CD4-positive, alpha-beta T cell treated with Interleukin-15 for 4 hours (primary cell): ENCODE measurements at places on chromosomes 16 and 17.
A peak's percentile ranks its signal among the peaks of the same experiment; 100 is the strongest.

DNA sequence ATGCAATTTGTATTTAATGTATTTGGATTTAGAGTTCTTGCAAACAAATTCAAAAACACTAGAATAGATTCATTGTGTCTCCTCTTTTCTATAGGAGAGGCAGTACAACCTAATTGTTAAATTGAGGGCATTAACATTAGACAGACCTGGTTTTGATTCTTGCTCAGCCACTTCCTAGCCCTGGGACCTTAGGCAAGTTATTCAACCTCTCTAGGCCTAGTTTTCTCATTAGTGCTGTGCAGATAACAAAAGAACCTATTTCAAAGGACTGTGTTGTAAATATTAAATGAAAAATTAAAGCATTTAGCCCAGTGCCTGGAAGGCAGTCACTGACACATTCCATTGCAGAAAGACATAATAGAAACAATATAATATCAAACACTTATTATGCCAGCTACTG lies 22.0 kb upstream of the TAOK1 start:
- no peak for DNase-seq

DNA sequence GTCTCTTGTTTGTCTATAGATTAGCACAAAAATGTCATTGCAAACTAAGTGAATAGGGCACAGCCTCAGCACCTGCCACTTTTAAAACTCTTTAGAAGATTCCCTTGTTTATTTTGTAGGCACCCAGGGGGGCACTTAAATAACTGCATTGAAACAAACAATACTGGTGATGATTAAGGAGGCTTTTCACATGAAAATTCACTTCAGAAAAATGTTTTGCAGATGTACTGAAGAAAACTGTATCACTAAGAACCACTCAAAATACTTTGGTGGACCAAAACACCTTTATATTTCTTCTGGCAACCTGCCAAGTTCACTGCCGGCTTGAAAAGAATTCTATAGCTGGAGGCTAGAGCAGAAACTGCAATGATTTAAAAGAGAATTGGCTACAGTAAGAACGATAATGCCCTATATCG lies 281.5 kb downstream of the TOX3 start:
- DNase-seq: no peak

DNA sequence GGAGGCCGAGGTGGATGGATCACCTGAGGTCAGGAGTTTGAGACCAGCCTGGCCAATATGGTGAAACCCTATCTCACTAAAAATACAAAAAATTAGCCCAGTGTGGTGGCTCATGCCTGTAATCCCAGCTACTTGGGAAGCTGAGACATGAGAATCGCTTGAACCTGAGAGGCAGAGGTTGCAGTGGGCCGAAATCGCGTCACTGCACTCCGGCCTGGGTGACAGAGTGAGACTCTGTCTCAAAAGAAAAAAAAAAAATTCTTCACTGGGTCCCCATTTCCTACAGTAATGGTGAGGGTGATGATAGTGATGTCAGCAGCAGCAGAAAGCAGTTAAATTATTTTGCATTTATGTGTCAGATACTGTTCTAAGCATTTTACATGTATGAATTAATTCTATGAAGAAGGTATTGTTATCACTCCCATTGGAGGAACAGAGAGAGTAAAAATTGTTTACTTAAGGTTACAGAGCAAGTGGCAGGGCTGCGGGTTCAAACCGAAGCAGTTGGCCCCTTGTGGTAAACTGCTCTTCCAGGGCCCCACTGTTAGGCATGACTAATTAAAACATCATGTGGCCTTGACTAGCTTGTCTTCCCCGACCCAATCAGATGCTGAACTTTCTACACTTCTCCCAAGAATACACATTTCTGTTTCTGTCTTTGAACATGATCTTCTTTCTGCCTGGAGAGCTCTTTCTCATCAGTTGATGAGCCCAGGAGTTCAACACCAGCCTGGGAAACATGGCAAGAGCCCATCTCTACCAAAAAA lies 45.8 kb downstream of the STAT3 start:
- peak; percentile 65 for DNase-seq

DNA sequence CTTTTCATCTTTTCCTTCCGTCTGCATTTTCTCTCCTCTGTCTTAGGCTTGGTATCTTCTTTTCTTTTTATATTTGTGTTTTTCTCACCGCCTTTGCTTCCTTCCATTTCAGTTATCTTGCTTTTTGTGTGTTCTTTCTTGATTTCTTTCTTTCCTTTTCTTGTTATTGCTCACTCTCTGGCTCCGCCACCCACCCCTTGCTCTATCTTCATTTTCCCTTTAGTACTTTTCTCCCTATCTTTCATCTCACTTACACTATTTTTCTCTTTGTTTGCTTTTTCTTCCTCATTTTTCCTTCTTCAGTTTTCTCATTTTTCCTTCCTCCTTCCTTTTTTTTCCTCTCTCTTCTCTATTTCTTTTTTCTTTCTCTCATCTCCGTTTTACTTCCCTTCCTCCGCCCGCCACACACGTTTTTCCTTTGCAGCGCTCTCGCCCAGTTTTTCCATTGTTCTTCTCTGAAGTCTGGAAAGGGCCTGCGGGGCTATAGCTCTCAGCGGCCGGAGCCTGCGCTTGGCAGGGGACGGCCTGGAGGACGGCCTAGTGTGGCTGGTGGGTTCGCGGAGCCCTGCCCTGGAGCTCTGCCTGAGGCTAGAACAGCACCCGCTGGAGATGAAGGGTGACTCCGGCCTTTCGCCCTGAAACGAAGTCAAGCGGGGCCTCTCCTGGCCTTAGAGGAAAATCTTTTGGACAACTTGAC lies 5.2 kb upstream of the HOXB13 start:
- no peak for DNase-seq

- no peak for DNase-seq
Observed at GRCh38 chr17:59527325-59527917, 38.0 kb upstream of the DHX40 start.

DNA sequence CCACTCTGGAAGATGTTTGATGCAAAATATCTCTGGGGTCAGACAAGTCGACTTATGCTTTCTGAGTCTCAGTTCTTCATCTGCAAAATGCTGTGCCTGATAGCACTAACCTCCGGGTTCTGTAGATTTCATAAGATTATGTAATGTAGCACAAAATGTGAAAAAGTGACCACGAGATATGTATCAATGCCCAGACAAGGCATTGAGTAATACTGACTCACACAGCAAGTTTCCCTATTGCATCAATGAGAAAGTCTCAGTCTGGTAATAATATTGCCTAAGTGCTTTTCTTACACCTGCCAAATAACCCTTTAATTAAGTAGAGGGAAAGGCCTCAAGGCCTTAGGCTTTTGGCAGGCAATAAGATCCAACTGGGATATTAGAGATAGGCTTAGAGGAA lies 41.4 kb upstream of the MMP2 start:
- no peak for DNase-seq

GRCh38 chr17:74745548-74746177 lies 2.8 kb upstream of the NHERF1 start:
- DNase-seq: no peak

DNA sequence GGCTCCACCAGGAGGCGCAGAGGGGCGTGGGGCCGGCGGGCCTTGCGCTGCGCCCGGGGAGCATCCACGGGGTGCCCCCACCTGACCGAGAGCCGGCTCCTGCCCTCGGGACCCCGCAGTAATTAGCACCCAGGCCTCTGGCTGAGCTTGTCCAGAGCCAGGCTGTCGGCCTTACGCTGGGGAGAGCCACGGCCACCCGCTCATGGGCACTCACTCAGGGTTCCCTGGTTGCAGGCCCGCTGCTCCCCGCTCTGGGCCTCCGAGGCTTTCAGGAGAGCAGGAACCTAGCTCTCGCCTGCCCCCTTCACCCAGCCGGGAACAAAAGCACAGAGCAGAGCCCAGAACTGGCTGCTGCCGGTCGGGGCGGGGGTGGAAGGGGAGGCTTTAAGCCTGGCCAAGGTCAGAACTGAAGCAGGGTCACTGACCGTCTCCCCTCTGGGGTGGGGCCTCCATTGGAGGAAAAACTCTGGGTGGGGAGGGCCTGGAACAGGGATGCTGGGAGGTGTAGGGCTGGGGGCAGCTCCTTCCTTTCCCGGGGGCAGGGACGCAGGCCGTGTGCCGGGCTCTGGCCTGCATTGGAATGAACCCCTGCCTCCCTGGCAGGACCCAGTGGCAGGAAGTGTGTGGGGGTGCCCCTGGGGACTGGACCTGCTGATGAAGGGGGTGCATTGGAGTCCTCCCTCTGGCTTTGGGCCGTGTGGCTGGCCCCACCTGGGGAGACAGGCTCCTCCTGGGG lies 12.3 kb downstream of the GLIS2 start:
- peak; percentile 50 for DNase-seq

- peak; percentile 30 for DNase-seq
Observed at GRCh38 chr16:87806641-87807546, 41.1 kb upstream of the KLHDC4 start.

- DNase-seq: no peak
Observed at GRCh38 chr17:61729690-61730268, 133.5 kb downstream of the BRIP1 start.

DNA sequence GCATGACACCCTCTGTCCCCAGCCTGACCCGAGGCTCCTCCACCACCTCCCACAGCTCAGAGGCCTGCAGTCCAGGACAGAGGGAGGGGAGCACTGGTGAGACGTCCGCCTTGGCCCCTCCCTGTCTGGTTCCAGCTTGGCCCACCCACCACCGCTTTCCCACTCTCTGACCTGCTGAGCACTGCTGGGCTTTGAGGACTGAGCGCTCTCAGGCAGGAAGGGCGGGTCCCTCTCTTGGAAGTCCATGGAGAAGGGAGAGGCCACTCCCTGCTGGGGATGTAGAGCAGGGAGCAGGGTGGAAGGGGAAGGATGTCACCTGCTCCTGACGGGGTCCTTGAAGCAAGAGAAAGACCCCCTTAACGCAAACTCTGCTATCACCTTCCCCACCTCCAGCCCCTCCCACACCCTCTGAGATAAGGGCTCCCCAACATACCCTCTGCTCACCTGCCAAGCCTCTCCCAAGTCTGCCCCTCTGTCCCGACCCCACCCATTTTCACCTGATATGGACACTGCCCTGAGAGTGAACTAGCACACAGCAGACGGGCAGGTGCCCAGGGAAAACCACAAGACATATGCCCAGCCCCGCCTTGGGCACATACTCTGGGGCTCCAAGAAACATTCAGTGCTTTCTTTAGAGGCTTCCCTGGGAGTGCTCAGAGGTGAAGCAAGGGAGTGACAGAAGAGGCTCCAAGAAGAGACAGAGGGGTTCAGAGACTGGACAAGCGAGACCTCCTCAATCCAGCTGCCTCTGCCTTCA lies 1.4 kb downstream of the OSBPL7 start:
- no peak for DNase-seq

DNA sequence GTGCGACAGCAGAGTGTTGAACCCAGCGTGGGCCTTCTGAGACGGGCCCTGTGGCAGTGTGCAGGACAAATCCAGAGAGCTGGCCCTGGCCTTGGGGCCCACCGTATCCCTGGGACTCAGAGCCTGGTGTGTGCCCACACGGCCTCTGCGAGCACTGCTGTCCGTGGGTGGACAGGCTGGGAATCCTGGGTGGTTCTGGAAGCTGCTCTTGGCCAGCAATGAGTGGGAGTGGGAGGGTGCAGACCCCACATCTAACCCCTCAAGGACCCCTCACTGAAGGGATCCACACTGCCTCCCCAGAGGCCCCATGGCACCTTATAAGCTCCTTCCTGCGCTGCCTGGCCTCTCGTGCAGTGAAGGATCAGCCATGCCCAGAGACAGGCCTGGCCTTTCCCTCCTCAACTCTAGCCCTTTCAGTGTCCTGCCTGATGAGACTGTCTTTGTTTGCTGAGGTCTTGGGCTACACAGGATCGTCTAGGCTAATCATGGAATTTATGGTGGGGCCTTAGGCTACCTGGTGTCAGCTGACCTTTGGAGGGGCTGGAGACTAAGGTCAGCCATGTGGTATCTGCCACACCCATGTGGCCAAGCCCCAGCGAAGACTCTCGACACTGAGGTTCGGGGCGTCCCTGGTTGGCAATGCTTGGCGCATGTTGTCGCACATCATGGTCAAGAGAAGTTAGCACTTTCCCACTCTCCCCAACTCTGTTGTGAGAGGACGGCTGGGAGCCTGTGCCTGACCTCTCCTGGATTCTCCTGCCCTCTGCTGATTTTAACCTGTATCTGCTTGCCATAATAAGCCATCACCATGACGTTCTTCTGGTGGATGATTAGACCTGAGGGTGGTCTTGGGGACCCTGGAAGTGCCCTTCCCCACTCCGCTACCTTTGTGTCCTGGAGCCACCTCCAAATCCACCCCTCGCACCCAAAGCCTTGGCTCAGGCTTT lies 16.4 kb upstream of the GINS2 start:
- no peak for DNase-seq

DNA sequence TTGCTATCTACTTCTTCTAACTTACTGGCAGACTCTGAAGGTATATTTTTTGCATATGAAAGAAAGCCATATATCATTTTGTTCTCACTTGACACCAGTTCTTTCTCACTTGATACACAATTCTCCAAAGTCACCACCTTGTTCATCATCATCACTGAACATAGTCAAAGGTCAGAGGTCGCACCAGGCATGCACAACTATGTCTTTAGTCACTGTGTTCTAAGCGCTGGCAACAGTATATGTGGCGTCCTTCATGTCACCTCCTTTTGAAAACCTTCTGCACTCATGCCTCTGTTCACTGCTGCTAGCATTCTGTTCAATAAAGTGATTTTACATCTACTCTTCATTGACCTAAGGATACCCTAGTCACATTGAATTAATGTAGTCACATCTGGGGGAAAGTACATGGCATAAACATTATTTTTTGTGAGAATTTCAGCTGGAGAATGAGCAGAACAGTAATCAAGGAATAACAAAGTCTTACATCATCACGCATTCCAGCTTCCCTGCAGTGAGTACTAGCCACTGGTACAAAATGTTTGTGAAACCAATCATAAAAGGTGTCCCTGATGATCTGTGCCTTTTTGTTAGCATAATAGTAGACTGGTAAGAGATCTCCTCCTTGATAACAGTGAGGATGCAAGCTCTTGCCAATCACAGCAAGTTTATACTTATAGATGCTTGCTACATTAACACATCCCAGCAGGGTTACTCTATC lies 20.5 kb upstream of the TBX4 start:
- DNase-seq: no peak

DNA sequence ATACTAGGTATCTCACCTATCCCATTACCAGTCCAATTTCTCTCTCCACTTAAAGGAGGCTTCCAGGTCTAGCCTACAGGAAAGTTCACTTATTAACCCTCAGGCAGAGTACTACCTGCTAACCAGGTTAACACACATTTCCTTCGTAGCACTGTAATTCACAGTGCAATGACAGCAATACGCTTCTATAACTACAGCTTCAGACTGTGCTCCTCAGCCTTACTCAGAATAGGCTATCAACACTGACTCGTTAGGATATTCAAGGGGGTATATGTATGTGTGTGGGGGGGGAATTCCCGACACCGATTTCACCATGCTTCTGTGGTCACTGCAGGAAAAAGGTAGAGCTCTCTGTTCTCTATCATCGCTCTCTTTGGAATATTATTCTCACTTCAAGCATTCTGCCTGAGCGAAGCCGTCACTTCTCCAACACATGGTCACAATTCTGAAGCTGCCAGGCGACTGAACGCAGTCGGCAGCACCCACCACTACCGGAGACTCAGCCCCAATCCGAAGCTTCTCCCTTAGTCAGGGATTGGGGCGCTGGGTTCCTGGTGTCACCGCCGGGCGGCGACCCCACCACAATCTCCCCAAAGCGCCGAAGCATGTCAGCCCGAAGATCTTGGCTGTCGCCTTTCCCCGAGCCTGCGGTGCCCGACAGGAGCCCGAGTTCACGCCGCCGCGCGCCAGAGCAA lies 618 bp downstream of the GGA3 start:
- DNase-seq: peak; percentile 53

- DNase-seq: peak; percentile 56
Observed at GRCh38 chr16:19804538-19805323, 79.9 kb downstream of the GPRC5B start.

GRCh38 chr17:67021743-67022450 lies 22.5 kb upstream of the CACNG1 start:
- DNase-seq: no peak
